ENCODE measurements at places on chromosomes 2 and 18.

- no peak for DNase-seq
These were observed 398.9 kb downstream of the RND3 start for GRCh38 chr2:150088538-150088937.

GRCh38 chr2:120738117-120738516 is 2.4 kb downstream of the GLI2 start:
- DNase-seq = no peak

GRCh38 chr2:23378496-23378895 is 6.5 kb upstream of the KLHL29 start:
- DNase-seq = no peak

DNA sequence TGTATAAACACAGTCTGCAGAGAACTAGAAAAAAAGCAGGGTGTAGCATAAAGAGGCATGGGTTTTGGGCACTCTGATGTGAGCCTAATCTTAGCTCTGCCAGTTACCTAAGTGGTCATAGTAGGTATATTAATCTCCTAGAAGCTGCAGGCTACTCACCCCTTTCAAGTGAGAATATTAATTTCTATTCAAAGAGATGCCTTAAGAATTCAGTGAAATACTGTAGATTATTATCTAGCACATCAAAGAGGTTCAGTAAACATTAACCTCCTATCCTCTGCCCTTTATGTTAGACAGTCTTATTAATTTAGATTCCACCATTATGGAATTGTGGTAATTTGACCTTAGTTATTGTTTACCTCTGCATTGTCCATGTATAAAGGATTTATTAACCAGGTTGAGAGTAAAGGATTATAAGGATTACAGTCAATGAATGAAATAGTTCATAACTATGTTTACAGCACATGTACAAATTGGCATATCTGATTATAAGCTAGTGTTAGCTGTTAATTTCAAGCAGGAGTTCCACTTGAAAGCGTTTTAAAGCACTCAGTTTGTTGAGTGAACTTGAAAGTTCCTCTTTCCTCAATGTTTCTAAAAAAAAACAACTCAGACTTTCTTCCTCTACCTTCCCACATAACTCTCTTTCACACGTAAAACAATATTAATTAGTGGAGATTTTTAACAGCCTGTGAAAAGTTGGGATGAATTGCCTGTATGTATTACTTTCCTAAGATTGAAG is 150.6 kb upstream of the EPC2 start:
- DNase-seq = no peak

GRCh38 chr2:158095912-158096311 is 5.8 kb upstream of the UPP2 start:
- DNase-seq = no peak

DNA sequence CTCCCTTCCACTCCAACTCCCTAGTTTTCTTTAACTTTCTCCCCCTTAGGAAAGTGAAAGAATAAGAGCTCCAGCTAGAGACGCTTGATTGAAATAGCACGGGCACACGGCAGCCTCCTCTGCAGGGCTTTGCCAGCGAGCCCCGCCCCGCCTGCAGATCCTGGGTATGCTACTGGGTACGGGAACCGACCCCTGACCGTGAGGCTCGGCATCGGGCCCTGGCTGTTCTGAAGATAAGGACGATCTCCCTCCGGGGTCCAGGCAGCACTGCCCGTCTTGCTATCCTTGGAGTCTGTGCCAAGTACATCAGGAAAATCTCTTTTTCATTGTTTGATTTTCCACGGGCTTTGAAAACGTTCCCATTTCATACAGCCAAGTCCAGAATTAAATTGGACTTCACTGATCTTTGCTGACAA is 284.5 kb downstream of the MTX2 start:
- DNase-seq = peak; percentile 38

DNA sequence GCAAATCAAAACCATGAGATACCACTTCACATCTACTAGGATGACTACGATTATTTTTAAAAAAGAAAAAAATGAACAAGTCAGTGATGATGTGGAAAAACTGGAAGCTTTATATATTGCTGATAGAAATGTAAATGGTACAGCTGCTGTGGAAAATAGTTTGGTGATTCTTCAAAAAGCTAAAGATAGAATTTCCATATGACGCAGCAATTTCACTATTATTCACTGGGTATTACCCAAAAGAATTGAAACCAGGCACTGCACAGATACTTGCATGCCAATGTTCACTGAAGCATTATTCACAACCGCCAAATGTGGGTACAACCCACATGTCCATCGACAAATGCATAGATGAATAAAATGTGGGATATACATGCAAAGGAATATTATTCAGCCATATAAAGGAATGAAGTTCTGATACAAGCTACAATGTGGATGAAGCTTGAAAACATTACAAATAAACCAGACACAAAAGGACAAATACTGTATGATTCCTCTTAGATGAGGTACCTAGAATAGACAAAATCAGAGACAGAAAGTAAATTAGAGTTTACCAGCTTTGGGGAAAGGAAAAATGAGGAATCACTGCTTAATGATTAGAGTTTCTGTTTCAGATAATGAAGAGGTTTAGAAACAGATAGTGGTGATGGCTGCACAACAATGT is 11.1 kb downstream of the RTTN start:
- DNase-seq = no peak

GRCh38 chr2:603427-603826 is 73.8 kb downstream of the TMEM18 start:
- DNase-seq = no peak

DNA sequence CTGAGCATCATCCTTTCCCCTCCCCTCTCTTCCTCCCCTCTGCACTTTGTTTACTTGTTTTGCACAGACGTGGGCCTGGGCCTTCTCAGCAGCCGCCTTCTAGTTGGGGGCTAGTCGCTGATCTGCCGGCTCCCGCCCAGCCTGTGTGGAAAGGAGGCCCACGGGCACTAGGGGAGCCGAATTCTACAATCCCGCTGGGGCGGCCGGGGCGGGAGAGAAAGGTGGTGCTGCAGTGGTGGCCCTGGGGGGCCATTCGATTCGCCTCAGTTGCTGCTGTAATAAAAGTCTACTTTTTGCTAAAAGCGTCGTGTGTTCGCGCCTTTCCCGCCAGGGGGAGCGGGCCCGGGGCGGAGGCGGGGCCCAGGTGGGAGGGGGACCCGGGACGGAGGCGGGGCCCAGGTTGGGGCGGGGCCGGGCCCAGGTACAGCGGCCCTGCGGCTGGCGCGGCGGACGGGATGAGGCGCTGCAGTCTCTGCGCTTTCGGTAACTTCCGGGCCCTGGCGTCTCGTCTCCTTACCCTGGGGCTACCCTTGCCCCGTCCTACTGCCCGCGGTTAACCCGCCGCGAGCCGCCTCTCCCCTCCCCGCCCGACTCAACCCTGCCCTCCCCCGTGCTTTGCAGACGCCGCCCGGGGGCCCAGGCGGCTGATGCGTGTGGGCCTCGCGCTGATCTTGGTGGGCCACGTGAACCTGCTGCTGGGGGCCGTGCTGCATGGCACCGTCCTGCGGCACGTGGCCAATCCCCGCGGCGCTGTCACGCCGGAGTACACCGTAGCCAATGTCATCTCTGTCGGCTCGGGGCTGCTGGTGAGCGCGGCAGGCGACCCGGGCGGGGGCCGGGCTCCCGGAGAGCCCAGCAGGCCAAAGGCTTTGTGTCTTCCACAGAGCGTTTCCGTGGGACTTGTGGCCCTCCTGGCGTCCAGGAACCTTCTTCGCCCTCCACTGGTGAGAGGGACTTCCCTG is at the start of gene KRTCAP3:
KRTCAP3 (plus strand) TSS at position 424 of the 962 bp plus-strand sequence; CDS start at position 456, 32 bp downstream.
- peak; percentile 73 for DNase-seq

DNA sequence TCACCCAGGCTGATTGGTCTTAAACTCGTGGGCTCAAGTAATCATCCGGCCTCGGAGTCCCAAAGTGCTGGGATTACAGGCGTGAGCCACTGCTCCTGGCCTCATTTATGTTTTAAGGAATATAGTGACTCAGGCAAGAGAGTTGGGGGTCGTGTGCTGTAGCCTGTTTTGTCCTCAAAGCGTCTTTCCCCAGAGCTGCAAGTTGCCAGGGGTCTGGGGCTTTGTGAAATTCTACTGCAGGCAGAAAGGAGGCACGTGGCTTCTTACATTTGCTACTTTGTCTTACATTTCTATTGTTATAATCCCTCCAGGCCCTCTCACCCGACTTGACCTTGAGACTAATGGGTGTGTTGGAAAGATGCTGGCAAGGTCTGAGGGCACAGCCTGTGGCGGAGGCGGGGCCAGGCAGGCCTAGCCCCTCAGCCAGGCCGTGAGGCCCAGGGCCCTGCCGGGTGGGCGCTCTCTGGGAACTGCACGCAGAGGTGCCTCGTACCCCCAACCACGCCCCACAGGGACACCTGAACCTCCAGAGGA is 85.8 kb upstream of the NDUFV2 start:
- DNase-seq = no peak

- no peak for DNase-seq
These were observed 896.7 kb upstream of the ZEB2 start for GRCh38 chr2:145416640-145417039.

- DNase-seq = no peak
These were observed 22.6 kb upstream of the FZD5 start for GRCh38 chr2:207792244-207792785.

DNA sequence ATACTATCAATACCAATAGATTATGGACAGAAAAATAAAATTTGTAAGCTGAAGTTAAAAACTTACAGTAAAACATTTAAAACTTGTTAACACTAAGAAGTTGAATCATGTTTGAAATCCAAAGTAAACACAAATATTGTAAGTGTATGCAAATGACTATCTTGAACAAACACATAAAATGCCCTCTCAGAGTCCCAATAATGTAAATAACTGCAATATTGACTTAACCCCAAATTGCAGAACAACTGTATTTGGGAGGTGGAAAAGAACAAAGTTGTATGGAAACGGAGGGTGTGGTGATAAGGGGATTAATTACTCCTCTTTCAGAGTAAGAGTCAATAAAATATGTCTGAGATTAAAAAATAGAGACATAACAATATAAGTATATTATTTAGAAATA is 140.0 kb upstream of the NOL4 start:
- DNase-seq = no peak

DNA sequence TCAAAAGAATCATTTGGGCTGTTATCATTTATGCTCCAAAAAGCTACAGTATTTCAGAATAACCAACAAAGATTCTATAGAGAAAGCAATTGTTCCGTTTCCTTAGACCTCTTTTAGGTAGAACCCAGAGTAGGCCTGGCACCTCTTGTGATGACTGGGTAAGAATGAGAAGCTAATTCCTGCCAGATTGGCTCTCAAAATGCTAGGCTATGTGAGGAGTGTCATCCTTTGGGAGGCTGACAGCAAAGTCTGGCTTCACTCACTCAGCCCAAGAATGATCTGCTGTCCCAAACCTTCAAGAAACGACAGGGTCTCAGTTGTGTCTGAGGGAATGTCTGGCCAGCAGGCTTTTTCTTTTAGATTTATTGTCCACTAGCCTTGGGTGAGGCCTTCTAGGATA is 4.5 kb downstream of the CERS6 start:
- no peak for DNase-seq

DNA sequence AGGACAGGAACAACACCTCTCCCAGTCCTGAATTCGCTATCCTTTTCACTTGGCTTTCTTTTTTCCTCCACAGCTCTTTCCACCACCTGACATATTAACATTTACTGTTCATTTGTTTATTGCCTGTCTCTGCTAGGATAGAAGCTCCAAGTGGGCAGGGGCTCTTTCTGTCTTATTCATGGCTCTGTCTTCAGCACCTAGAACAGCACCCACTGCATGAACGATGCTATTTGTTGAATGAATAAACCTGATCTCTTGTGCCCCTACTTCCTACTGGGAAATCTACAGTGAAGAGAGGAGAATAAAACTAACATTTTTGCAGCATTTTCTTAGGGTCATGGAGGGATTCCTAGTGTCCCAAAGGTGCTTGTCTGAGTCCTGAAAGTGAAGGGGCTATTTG is 24.4 kb upstream of the GAREM2 start:
- DNase-seq = no peak

GRCh38 chr2:149027590-149028250 is 10.8 kb upstream of the LYPD6B start:
- no peak for DNase-seq

Measured in activated T-cell treated with anti-CD3 and anti-CD28 coated beads, Interleukin-2, amount 50 U/mL, for 1 hour (primary cell).